ENCODE measurements at places on chromosomes 1 and 21.

DNA sequence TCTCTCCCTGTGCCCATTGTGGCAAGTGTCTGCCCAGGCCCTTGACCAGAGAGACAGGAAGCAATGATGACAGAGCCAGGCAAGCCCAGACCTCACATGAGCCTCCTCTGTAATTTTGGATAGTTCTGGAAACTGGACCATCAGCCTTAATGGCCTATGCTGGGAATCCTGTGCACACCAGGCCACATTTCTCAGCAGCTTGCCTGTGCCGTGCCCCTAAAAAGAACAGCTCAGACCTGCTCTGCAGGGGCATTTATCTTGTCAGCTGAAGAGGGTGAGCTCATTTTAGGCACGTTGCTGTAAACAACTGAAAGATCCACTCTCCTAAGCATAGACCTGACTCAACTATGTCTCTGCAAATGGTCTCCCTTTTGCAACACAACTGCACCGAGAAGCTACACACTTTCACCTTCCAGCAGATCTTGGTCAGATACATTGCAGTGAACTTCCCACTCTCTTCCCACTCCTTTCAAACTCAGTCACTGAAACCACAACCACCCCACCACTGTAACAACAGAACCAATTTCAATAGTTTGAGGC, 53.5 kb upstream of the BACH1 start:
- DNase-seq = no peak

DNA sequence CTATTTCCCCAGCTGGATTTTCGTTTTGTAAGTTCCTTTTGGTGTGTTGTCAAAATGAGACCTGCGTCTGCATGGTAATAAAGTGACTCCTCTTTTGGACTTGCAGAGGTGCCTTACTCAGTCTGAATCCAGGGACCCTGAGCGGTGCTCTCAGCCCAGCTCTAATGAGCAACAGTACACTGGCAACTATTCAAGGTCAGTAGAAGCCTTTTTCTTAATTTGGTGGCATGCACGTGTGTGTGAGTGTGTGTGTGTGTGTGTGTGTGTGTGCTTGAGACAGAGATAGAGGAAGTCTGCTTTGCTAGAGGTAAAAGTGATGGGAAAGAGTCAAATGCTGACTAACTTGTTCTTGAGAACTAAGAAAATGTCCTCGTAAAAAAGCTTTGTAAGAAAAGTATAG, 105.4 kb downstream of the CD247 start:
- no peak for DNase-seq

DNA sequence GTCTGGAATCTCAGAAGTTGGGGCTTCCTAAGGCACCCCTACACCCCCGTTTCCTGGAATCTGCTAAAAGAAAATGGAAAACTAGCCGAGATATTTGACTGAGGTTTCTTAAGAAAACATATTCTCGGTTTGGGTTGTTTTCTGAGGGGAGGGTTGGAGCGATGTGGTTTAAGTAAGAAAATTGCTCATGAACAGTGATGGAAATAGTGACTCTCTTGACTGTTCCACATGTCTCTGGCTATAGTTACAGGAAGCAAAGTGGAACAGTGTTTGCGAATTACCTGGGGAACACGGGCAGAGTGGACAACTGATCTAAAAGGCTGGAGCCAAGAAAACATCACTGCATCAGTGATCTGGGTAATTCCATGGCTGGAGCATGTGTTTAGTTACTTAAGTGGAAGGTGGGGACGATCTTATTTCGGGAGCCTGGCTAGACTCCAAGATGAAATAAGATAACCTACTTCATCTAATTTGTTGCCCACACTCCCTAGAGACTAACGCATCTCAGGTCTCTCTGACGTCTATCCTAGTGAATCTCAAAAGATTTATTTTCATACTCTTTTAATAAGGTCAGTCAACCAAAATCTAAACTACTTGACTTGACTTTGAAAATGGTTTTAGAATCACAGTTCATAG, 92.4 kb downstream of the KCNJ15 start:
- DNase-seq = peak; percentile 65

GRCh38 chr1:150192012-150192411, 42.3 kb downstream of the PLEKHO1 start:
- DNase-seq = peak; percentile 54
